Activated CD4-positive, alpha-beta T cell treated with anti-CD3 and anti-CD28 coated beads for 36 hours (primary cell): ENCODE measurements at places on chromosomes 1 and 21. TPM values are rescaled to one million over a fixed set of nuclear protein-coding genes. Genes with fewer than 3 reads are reported as not detected.
A peak's percentile ranks its signal among the peaks of the same experiment; 100 is the strongest.

- H3K4me3 ChIP-seq = no peak overlapping the region
- H3K36me3 ChIP-seq = no peaks in the 10 kb centered on the region
- H3K4me1 ChIP-seq = peaks cover 3% of the 10 kb centered on the region
- no peak for DNase-seq
- H3K27ac ChIP-seq = no peak overlapping the region
Measured at GRCh38 chr1:59596956-59597355, 217.8 kb upstream of the HOOK1 start.

- no peaks in the 10 kb centered on the region for H3K36me3 ChIP-seq
- DNase-seq = no peak
- no peak overlapping the region for H3K27ac ChIP-seq
- H3K27me3 ChIP-seq = peaks cover 15% of the 10 kb centered on the region
- no peaks in the 10 kb centered on the region for H3K4me1 ChIP-seq
- no peak overlapping the region for H3K4me3 ChIP-seq
Measured at GRCh38 chr1:152109998-152110294, 5.3 kb downstream of the TCHH start.

Gene TAS1R1
- 0.07 TPM for total RNA-seq

- H3K36me3 ChIP-seq = no peaks in the 10 kb centered on the region
- H3K4me3 ChIP-seq = no peak overlapping the region
- H3K27ac ChIP-seq = no peak overlapping the region
- peaks cover 7% of the 10 kb centered on the region for H3K4me1 ChIP-seq
- H3K27me3 ChIP-seq = peaks cover 6% of the 10 kb centered on the region
Measured at GRCh38 chr1:44532567-44532944, 127.5 kb downstream of the RNF220 start.

DNA sequence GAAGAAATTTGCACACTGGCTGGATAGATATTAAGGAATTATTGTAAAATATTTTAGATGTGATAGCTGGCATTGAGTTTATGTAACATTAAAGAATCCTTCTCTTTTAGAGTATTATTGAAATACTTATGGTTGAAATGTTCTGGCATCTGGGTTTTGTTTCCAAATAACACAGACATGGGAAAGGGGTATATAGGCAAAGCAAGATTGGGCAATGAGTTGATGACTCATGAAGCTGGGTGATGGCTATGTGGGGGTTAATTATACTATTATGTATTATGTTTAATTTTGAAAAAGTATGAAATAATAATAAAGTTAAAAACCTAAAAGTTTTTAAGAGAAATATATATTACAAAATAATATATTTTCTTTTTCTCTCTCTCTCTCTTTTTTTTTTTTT is 12.5 kb upstream of the PTPN14 start:
- peaks cover 7% of the 10 kb centered on the region for H3K4me1 ChIP-seq
- H3K4me3 ChIP-seq = no peak overlapping the region
- no peak for DNase-seq
- H3K36me3 ChIP-seq = no peaks in the 10 kb centered on the region
- peaks cover 18% of the 10 kb centered on the region for H3K27me3 ChIP-seq
- no peak overlapping the region for H3K27ac ChIP-seq

- peak overlapping the region; percentile 89 for H3K27ac ChIP-seq
- no peaks in the 10 kb centered on the region for H3K36me3 ChIP-seq
- H3K4me3 ChIP-seq = peak overlapping the region; percentile 84
- peaks cover 23% of the 10 kb centered on the region for H3K4me1 ChIP-seq
- DNase-seq = peak; percentile 46
Measured at GRCh38 chr1:107964336-107965109, 457 bp downstream of the VAV3 start.

DNA sequence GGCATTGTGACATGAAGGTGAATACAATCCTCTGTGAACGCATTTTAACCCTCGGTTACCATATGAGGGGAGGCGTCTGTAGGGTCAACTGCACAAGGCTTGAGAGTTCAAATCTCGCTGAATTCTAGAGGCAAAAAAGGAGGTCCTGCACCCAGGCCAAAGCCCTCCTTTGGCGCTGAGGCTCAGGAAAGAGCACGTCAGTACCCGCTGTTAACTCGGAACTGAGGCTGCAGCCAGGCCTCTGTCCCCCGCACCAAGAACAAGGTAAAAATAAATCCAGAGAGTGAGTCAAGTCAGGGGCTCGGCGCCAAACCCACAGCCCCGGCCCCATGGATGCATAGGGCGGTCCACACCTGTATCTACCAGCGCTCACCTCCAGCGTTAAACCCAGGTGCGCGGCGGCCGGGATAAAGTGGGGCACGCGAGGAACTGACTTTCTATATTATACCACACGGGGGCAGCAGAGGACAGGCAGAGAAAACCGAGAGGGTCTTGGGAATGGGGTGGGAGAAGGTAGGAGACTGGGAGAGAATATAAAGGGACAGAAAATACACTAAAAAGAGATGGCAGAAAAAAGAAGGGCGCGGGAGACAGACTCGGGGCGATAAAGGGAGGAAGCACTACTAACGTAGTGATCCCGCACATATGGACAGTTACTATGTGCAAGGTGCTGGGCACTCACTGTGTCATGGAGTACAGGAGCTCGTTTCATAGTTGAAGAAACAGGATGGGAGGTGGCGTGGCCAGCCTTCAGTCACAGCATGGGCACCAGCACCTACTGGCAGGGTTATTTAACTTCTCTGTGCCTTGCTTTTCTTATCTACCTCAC is 54.9 kb downstream of the DMRTA2 start:
- no peaks in the 10 kb centered on the region for H3K36me3 ChIP-seq
- no peak overlapping the region for H3K27ac ChIP-seq
- no peak overlapping the region for H3K4me3 ChIP-seq
